Activated T-cell treated with anti-CD3 and anti-CD28 coated beads for 48 hours (primary cell): ENCODE measurements at places on chromosomes 7 and 10.

GRCh38 chr10:8639486-8640185, 585.1 kb downstream of the GATA3 start:
- DNase-seq: no peak

DNA sequence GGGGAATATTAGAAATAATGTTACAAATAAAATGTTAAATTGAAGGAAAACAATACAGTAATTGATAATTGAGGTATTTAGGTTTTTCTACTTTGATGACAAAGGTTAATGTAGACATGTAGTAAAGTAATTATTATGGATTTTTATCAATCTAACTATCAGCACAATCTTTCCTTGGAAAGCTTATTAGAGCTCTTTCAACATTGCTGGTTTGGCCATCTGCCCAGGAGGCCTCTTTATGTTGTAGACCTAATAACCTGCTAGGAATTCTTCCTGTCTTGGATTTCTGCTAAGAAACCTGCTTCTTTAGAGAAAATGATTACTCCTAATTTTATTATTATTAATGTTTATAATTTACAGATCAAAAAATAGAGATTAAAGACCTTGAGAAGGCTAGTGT, 78.9 kb downstream of the CHRM2 start:
- no peak for DNase-seq

DNA sequence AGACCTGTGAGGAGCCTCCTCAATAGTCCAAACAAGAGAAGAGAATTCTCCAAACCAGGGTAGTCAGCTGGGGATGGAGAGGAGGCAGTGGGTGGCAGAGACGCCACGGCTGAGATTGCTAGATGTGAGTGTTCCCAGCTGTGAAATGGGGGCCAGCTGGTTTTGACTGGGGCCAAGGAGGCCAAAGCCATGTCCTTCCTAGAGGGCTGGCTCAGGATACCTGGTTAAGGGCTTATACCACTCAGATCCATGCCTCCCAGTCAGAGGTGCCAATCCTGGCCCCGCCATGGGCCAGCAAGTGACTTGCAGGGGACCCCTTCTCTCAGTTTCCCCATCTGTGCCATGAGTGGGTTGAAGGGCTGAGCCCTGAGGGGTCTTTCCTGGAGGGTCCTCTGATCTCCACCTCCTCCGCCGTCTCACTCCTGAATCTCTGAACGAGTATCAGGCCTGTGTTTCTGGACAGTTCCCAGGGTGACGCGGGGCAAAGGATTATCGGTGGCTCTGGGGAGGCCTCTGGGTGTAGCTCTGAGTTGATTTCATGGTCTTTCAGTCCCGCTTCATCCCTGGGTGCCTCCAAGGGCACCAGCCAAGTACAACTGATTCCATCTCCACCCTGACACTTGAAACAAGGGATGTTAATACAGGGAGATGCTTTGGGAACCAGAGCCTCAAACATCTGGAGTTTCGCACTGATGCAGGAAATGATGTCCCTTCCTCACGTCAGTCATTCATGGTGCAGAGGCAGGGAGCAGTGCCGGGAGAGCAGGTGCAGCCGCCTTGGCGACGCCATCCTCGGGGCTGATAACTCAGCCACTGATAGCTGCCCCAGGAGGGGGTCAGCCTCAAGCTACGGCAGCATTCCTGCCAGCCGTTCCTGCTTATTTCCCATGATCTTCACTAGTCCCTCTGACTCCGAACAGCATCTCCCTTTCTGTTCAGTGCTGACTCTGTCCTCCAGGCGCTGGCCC, 126.7 kb downstream of the RGS10 start:
- DNase-seq: no peak

DNA sequence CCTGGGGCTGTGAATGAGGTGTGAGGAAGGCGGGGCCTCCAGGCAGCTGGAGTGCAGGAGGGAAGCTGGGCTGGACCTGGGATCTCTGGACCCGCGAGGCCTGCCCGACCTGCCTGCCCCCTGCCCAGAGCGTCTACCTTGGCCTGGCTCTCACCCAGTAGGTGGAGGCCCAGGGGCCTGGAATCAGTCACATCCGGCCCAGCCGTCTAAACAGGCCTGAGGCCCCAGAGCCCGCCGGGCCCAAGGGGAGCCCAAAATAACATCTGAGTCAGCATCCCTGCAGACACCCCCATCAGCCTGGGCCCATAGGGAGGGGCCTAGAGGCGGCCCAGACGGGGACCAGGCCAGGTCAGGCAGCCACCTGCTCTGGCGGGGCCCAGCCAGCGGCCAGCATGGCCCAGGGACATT, 15.1 kb upstream of the ELN start:
- no peak for DNase-seq

DNA sequence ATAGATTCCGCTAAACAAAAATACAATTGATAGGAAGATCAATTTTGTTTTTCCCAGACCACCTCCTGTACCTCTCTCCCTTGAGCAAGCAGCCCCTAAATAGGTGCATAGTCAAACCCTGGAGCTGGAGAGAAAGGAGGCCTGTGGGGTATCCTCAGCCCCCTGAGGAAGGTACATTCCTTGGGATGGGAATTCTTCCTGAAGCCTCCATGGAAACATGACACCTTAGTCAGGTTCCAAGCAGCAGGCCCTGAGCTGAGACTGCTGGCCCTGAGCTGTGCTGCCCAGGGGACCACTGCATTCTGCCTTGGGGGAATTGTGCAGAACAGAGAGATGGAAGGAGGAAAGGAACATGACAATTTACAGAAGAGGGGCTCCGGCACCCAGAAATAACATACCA, 7.4 kb downstream of the HNRNPF start:
- DNase-seq: no peak

GRCh38 chr10:79349072-79349491, 1.8 kb downstream of the PPIF start:
- DNase-seq: no peak

DNA sequence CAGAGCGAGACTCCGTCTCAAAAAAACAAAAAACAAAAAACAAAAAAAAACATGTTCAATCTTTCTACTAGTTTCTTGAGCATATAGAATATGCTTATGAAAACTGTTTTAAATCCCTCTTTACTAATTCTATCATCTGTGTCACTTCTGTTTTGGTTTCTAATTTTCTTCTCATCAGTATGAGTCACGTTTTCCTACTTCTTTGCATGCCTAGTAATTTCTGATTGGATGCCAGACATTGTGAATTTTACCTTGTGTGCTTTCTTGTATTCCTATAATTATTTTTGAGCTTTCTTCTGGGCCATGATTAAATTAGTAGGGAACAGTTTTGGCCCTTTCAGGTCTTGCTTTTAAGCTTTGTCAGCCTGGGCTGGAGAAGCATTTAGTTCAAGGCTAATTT, 9.9 kb downstream of the MICU1 start:
- DNase-seq: no peak

- DNase-seq: no peak
Observed at GRCh38 chr7:2255145-2256139, 13.4 kb downstream of the NUDT1 start.

- DNase-seq: no peak
Observed at GRCh38 chr7:158244873-158245723, 342.5 kb downstream of the PTPRN2 start.

DNA sequence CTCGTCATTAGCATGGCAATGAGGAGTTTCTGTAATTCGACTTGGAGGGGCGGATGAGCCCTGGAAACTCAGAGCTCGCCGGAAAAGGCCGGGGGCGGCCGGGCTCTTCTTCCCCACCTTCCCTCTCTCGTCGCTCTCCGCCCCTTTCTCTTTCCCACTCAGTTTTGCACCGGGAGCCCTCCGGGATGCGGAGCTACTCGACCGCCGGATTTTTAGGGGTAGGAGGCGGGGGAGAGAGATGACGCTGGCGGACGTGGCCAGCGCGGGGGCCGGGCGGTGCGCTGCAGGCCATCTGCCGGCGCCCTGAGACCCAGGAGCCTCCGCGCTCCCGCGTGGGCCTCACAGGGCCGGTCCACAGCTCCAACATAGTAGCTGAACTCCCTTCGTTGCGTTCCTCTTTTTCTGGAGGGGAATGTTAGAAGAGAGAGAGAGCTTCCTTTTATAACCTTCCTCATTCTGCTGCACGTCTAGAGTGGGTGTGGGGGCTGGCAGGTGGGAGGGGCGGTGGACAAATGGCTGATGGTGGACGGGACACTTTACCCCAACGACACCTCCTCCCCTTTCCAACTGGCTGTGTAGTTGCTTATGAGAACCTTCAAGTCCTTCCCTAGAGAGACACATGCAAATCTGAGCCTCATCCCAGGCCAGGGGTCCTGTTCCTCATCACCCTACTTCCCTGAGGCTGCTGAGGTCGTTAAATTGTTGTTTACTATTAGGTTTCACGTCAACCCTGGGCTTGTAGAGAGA, 1.1 kb upstream of the HOXA1 start:
- no peak for DNase-seq

- peak; percentile 73 for DNase-seq
Observed at GRCh38 chr10:11270135-11270857, 252.6 kb downstream of the CELF2 start.

GRCh38 chr7:154843670-154844237, 159.2 kb downstream of the PAXIP1 start:
- no peak for DNase-seq

DNA sequence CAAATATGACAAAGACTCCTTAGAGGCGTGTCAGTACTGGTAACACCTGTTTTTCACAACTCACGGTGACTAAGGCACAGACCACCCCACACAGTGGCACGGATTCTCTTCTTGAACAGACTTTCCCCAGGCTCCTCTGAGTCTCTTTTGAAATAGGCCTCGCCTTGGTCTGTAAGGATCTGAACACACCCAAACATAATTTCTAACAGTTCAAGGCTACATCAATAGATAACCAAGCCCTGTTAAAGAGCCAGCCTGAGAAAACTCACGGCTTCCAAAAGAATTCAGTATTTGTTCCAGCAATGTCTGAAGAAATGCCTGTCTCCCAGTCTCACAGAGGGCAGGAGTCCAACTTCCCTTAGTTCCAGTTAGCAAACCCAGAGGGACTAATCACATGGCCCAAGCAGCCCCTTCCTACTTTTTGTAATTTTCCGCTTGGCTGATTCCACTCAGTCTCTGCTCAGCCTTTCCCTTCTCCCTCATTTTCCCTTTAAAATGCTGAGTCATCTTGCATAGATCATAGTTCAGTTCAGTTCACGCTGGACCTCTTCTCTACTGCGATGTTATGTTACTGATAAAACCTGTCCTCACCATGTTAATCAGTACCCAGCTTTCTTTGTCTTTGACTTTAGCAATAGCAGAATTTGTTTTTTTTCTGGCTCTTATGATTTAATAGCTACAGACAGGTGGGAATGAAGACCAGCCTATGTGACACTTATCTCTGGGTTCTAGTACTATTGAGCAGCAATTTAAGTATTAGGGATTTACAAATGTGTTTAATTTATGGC, 22.6 kb upstream of the AKR1C3 start:
- no peak for DNase-seq

- no peak for DNase-seq
Observed at GRCh38 chr7:134842062-134842461, 62.6 kb downstream of the CALD1 start.

- no peak for DNase-seq
Observed at GRCh38 chr10:86019141-86019540, 347.5 kb downstream of the GRID1 start.

- DNase-seq: no peak
Observed at GRCh38 chr10:48525113-48525512, 79.8 kb downstream of the ARHGAP22 start.

DNA sequence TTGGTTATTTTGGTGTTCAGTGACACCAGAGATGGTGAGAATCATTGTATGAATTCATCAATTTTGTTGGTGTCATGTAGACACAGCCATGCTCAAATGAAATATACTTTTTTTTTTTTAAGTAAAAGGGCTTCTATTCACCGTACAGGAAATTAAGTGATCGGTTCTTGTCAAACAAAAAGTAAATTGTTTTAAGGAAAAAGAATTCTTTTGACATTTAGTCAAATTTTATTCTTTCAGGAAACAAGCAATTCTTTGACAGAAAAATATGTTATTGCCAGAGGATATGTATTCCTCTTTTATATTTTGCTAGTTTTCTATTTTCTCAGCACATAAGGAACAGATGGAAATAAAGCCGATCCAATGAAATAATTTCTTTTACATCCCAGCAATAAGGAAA, 551.9 kb downstream of the MAGI2 start:
- no peak for DNase-seq

DNA sequence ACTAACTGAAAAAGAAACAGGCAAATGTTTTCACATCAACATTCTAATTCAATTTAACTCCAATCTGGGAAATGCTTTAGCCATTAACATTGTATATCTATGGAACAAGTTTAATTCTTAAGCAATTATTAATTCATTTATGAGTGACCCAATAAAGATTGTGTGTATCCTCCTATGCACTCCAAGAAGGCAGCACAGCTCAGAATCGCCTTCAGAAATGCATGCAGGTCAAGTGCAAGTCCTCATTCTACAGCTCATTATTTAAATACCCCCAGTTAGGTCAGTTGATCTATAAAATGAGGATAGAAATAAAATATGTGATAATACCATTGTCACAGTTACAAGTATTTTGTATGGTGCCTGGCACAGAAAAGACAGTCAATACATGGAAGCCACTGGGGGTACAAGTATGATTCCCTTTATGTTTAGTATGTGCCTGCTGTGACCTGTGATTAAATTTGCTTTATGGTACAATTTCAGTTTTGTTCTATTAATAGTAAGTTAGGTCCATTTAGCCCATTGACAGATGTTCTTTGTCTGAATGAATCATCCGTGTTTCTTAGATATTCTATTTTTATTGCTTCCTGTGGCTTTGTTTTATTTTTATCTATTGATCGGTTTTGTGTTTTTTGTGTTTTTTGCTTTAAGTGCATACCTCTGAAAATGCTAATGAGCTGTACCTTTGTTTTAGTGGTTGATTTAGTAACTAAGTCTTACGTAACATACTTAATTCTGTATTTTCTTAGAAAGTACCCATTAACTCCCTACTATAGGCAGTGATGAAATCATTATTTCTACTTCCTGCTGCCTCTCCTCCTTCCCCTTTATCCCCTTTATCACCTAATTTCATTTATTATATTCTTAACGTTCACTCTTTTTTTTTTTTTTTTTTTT, 42.8 kb downstream of the CPXM2 start:
- no peak for DNase-seq

DNA sequence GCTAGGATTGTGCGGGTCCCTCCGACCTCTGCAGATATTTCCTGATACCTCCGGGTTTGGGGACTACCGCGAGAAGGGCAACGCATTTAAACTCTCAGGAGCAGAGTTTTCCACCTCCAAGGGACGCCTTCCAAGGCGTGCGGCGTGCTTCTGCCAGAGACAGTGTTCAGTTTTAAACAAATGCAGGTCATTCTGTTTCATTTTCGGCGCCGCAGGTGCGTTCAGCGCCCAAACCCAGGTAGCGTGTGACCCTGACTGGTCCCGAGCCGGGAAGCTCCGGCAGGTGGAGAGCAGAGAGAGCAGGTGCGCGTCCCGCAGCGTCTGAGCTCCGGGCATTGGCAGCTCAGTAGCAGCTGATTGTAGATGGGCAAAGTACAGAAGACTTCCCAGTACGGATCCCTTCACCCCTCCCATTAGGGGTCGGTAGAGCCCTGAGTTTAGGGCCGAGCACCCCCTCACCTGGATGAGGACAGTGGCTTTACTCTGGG, 1.4 kb upstream of the CYP26A1 start:
- DNase-seq: no peak
